ENCODE measurements at places on chromosomes 4 and X.

GRCh38 chr4:87532907-87533306 is 3.7 kb upstream of the SPARCL1 start:
- no peak for DNase-seq

DNA sequence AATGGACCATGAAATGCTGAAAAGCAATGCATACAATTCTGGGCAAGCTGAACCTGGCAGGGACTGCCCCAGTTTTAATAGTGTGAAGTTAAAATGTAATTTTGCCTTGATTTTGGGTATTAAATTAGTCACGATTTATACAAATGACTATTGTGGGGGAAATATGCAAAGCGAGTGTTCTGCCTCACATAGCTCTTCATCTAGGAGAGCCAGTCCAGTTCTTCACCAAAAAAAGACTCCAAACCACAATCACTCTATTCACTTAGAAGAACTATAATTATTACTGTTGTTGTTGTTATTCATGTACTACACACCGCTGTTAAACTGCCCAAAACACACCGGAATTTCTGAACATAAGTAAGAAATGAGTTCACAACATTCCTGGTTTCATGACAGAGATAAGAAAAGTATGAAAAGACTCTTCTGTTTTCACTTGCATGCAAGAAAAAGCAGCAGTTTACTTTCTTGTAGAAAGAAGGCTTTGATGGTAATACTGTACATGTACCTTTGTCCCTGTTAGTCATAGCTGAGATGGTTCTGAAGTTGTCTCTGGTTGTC is 101.9 kb downstream of the QRFPR start:
- peak; percentile 35 for DNase-seq

DNA sequence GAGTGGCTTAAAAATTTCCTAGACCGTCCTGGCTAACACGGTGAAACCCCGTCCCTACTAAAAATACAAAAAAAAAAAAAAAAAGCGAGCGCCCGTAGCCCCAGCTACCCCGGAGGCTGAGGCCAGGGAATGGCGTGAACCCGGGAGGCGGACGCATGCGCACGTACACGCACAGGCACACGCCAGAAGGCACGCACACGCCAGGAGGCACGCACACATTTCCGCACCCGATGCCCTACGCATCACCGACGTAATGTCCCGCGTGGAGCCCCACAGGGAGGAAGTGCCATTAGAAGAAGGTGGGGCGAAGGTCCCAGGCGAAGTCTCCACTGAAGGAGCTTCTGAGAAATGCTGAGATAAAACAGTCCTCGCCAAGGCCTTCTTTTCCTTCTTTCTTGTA is 41.4 kb downstream of the NLGN4X start:
- DNase-seq: no peak

DNA sequence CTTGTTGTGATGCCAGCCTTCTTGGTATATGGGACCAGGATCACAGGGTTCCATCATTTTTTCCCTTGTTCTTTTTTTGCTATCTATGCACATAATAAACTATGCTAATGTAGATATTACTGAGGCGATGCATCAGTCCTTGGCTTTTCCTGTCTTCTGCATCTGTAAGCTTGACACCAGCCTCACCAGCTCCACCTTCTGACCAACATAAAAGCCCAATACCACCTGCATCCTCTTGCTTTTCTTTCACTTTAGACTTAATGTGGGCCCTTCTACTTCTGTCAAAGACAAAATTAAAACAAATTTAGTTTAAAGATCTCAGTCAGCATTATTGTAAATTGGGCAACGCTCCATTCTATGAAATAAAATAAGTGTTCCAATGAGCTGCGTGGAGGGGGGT is 1718.8 kb upstream of the PCDH10 start:
- DNase-seq: no peak

DNA sequence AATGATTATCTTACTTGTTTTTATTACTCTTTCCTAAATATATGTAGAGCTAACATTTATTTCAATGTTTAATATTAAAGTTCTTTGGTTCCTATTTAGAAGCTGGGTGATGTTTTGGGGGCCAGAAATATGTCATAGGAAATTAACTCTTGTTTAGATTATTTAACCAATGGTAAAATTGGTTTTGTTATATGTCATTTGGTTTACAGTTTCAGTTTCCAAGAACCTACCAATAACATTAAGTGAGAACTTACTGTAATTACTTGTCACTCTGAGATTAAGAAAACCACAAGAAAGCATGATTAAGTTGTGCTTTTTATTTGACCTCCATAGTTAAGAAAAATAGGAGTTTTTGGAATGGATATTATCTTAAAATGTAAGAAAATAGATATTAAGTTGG is 121.2 kb downstream of the NDST3 start:
- no peak for DNase-seq

- DNase-seq: no peak
Measured at GRCh38 chr4:61210186-61210939, 10.2 kb downstream of the ADGRL3 start.

- DNase-seq: no peak
Measured at GRCh38 chrX:155046129-155046810, 19.6 kb downstream of the FUNDC2 start.

DNA sequence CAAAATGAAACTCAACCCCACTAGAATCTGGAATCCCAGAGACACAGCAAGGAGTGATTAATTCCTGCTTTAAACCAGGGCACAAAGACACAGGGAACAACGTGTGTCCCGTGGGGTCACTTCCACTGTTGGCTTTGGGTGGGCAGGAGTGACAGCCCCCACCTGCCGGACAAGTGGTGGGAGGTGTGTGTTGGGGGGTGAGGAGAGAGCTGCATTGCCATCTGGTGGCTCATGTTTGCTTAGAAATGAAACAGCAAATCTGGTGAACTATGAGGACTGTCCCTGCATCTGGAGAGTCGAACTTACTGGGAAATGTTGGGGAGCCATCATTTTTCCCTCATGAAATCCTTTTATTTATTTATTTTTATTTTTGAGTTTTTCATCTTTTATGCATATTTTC is 75.9 kb upstream of the AFAP1 start:
- peak; percentile 67 for DNase-seq

DNA sequence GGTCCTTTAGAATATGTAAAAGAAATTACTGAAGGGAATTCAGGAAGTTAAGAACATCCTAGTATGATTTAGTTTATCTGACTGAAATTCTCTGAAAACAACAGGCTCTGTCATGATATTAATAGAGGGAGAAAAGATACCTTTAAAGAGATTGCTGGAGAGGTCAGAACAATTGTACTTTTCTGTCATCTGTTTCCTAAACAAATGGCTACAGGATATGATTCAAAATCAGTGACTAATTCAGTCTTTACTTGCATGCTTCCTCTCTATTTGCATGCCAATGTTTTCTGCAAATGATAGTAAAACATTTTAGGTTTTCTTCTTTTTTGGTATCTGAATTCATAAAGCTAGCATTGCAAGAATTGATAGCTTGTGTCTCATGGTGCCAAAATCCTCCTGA is 616.7 kb upstream of the PCDH7 start:
- DNase-seq: peak; percentile 6

DNA sequence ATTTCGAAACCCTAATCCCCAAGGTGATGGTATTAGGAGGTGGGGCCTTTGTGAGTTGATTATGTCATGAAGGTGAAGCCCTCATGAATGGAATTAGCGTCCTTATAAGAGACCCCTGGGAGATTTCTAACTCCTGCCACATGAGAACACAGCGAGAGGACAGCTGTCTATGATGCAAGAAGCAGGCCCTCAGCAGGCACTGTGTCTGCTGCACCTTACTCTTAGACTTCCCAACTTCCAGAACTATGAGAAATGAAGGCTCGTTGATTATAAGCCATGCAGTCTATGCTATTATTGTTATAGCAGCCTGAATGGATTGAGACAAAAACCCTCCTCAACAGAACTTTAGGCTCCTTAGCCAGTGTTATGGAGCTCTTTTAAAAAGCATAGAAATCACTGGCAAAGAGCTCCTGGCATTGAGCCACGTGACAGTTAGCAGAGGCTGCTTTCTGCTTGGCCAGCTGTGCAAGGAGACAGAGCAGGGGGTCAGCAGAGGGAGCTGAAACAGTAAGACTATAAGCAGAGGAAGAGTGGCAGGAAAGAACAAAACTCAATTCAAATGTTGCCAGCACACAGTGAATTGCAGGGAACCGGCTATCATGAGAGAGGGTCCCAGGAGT is 219.2 kb upstream of the FAT1 start:
- DNase-seq: no peak

GRCh38 chr4:5711479-5712184 is 631 bp downstream of the EVC start:
- DNase-seq: peak; percentile 73

GRCh38 chr4:59704616-59705015 is 1495.5 kb upstream of the ADGRL3 start:
- DNase-seq: no peak

DNA sequence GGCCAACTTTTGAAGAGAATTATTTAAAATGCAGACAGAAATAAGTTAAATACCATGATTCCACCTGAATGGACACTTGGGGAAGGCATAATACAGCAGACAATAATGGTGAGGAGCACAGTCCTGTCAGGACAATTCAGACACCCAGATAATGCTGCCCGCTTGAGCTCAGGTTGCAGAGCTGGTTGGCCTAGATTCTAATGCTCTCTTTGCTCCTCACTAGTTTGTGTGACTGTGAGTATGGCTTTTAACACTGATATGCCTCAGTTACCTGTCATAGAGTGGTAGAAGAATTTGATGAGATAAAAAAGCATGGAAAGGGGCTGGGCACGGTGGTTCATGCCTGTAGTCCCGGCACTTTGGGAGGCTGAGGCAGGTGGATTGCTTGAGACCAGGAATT is 62.1 kb downstream of the SH3KBP1 start:
- DNase-seq: no peak

GRCh38 chrX:106611317-106611678 is 480 bp upstream of the RADX start:
- no peak for DNase-seq

DNA sequence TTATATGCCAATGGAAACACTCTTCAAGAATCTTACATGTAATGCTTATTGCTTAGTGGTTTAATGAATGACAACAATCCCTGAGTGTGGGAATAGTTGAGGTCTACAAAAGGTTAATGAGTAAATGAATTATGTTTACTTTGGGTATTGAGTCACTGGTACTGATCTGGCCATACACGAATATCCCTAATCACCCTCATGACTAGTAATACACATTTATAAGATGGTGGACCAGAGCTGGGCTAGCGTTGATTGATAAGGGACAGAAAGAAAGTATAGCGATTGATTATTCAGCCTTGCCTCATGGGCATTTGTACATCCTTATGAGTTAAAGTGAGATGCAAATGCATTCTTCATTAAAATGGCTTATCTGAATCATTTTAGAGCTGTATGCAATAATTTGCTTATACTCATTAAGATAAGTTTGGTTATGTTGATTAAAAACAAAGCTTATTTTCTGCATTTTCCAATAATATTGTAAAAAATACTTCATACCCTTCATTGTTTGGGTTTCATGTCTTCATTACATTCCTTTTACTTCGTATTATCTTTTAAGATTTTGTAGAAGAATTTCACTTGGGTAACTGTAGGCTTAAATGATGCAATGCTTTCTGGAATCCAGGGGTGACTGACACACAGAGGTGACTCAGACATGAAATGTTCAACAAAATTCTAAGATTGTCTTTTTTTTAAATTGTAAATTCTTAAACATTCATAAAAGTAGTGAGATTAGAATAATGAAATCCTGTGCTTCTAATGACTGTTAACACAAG is 47.4 kb downstream of the FGF2 start:
- peak; percentile 77 for DNase-seq

DNA sequence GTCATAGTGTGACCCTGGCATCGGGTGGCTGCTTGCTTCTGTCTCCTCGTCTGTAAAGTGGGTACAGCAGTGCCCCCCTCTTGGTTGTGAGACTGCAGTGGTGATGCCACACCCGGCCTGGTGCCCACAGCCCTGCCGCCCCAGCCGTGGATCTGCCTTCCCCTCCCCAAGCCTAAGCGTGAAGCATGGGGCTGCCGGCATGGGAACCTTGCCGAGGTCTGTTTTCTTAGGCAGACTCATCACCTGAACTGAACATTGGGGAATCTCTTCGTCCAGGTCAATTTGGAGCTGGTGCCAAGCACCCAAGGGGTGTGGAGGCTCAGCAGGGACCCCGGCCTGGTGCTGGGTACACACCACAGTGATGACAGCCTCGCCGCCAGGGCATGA is 108.4 kb downstream of the PSAPL1 start:
- DNase-seq: no peak

DNA sequence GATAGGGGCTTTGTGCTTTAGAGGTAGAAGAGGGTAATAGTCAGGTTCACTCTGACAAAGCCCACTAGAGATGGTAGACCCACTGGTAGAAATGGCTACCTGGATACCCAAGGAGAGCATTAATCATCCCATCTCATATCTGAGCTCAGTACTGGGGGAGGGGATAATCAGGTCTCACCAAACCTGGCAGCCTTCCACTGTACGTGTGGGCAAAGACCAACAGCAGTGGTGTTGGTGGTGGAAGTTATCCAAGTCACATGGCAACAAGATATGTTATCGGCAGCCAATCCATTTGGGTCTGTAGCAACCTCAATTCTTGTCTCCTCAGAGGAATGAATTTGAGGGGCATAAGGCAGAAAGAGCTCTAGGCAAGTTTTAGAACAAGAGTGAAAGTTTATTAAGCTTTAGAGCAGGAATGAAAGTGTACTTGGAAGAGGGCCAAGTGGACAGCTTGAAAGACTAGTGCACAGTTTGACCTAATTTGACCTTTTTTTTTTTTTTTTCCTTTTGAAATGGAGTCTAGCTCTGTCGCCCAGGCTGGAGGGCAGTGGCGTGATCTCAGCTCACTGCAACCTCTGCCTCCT is 67.0 kb upstream of the CXCL13 start:
- no peak for DNase-seq

DNA sequence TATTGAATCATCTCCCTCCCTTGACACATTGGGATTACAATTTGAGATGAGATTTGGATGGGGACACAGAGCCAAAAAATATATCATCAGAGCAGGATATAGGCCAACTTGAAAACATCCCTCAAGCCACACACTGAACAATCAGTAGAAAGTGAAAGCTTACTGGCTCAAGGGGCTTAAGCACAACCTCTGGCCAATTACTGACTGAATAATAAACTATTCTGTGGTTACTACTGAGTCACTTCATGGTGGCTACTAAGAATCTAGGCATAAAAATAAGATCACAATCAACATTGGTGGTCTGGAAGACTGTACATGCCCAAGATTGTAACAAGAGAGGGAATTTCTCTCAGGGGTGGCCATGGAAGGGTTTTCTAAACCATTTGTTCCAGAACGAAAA is 27.4 kb upstream of the GPR174 start:
- no peak for DNase-seq

DNA sequence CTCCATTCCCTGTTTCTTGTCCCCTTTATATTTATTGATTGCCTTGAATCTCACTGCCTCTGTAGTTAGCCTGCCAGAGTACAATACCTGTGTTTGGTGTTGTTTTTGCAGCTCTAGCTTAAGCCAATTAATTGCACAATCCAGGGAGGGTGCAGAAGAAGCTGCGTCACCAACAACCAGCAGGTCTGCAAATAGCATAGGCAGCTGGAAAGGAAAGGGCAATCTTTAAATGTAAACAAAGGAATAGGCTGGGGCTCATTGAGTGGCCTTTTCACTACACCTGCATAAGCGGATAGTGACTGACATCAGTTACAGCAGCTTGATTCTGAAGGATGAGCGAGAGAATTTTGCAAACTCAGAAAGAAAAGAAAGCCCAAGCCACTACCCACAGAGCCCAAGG is 106.8 kb upstream of the RAI2 start:
- DNase-seq: no peak

Measured in GM03348 (cell line).